ENCODE measurements at places on chromosomes 1 and 21.

DNA sequence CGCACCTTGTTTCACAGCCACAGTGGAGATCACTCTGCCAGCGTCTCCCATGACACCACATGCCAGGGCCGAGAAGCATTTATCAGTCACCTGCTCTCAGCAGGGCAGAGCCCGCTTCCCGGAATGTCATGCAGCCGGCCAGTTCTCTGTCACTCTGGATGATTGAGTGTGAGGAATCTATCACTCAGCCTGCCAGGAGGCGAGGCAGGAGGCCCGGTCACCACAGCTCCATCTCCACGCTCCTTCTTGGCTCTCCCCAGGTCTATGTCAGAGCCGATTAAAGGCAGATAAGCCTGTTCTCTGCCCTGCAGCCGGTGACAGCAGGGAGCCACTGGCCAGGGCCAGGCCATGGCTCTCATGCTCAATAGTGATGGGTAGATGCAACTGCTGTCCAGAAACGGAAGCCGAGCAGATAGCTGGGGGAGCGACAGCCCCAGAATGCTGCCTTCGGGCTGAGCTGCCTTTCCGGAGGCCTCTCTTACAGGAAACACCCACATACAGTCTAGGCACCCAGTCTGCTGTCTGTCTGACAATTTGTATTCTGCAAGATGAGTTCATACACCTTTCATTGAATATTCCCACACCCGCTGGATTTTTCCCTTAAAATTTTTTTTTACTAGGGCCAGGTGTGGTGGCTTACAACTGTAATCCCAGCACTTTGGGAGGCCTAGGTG, 64.1 kb downstream of the ACTL8 start:
- DNase-seq, result no peak

GRCh38 chr1:25875154-25875855, at the start of gene PAQR7:
PAQR7 (minus strand) TSS chr1:25875708; CDS start chr1:25863839, 11,869 bp downstream.
- peak; percentile 75 for DNase-seq

DNA sequence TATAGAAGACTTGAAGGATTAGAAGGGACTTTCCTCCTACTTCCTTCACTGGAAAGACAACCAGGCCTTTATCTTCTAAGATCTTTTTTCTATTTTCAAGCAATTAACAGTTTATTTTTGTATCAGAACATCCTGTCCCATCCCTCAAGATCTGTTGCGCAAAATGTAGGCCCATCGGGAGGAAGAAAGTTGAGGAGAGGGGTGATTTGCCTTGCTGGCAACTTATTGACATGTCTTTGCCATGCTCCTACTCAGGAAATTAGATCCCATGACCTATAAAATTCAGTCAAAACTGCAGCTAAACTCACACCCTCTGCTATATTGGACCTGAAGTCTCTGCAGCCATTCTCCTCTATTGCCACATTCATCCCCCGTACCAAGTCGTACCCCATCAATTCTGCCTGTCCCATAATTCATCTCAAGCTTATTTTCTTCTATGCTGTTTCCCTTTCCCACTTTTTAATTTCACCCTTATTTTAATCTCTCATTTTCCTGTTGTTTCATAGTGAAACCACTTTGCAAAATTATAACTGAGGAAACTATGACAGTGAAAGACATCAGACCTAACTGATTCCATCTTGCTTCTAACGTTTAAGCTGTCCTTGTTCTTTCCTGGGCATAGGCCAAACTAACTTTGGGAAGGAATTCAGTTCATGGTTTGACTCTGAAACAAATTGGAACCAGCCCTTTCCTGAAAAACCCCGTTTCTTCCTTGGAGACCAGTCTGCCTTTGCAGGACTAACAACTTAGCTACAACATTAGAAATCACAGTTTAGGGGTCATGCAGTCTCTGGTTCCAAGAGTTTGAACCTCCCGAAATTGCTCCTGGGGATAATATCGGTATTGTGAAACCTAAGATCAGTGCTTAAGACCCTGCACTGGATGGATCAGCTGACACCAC, 195.7 kb upstream of the PTBP2 start:
- no peak for DNase-seq

DNA sequence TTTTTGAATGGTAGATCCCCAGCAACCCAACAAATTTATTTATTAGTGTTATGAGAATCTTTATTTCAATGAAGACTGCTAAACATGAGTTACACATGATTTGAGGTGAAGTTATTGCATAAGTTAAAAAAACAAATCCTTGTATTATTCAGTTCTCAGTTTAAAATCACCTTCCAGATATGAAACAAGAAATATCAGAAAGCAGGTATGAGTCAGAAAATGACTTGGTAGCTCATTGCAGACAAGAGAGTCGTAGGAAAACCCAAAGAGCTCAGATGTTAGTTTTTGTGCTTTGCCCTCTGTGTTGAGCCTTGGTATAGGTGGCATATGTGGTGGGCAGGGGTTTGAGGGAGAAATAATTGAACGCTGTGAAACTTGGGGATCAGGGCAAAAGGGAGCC, 339.4 kb downstream of the BRINP3 start:
- DNase-seq, result no peak

DNA sequence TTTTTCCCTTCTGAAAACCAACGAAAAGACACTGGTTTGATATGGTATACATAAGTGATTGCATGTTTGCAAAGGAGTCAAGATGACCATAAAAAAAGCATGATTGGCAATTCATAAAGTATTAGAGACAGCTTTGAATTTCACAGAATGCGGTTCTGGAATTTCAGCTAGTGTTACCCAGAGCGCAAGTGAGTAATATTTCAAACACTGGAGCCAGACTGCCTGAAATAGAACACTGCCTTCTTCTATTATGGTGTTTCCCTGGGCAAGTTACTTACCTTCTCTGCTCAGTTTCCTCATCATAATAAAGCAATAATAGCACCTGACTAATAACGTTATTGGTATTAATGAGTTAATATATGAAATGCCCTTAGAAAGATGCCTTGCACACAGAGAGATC, 54.7 kb downstream of the NEGR1 start:
- DNase-seq, result no peak

- DNase-seq, result peak; percentile 96
These were observed 278.0 kb upstream of the KAZN start for GRCh38 chr1:14320518-14320917.

DNA sequence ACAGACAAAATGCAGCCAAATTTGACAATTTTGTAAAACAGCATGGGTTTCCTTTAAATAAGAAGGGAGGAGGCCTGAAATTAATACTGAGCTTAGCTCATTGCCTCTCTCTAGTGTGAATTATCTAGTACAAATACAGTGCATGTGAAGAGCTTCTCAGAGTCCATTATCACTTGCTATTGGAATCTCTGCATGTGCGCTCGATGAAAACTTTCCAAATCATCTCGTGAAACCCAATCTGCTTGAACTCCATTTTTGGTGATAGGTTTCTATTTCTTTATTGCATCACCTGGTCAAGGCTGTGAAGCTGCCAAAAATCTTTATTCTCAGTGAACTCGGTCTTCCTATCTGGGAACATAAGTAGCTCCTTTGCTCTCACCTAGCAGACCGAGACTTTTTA, 49.5 kb upstream of the LYPLAL1 start:
- no peak for DNase-seq

DNA sequence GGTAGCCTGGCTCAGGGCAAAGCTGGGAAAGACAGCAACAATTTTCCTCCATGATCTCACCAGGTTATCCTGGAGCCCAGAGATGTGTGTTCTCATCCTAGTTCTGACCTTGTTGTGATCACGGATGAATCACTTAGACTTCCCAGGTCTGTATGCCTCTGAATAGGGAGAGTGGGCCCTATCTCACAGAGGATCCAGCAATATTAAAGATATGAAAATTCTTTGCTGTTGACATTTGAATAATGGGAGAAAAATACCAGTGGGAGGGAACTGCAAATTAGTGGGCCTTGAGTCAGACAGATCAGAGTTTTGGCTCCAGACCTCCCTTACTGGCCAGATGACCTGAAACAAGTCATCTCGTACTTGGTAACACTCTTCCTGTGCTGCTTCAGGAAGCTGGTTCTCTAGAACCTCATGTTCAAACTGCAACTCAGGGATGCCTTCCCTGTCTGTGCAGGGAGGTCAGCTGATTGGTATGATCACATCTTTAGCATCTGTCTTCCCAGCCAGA, 32.8 kb upstream of the RNF19B start:
- DNase-seq, result peak; percentile 71

DNA sequence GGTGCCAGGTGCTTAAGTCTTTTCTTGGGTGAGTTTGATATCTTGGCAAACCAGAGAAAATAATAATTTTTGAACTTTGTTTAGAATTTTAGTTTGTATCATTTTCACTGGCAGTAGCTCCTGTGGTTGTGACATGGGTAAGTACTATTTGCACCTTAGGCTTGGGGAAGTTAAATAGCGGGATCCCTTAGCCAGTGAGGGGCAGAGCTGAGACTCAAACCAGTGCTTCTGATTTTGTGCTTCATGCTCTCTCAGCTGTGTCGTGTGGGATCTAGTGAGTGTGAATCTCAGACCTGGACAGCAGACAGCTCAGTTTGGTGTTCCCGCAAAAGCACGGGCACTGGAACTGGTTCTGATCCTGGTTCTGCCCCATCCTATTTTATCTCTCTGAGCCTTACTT, 9.6 kb downstream of the PRCC start:
- no peak for DNase-seq

- peak; percentile 97 for DNase-seq
These were observed at the start of gene COA6 for GRCh38 chr1:234373064-234373958. COA6 (plus strand) TSS chr1:234373456; CDS start chr1:234373467, 11 bp downstream.

DNA sequence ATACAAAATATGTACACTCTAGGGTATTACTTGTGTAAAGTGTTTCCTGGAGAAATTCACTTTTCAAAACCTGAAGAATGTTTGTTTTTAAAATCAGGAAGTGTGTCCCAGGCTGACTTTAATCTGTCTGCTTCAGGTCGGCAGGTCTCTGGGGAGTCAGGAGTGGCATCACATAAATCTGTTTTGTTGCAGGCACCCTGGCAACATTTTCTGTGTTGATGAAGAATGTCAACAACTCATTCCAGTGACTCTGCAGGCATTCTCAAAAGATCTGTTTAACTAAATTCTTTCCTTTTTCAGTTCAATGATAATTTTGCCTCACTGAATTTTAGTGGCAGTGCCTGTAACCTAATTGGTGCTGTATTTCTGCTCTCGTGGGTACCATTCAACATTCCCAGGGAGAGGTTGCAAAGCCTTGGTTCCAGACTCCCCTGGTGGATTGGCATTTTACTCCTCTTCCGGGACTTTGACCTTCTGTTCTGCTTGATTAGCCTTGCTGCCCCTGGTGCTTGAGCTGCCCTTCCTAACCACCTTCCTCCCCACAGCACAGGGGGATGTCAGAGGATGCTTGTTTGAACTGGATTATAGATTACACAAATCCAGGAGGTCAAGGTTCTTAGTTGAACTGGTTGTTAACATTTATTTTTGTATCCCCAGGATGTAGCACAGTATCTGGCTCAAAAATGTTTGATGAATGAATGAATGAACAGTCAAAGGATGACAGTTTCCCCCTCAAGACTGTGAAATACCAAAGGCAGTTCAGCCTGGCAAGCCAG, 55.4 kb upstream of the LPGAT1 start:
- DNase-seq, result no peak

DNA sequence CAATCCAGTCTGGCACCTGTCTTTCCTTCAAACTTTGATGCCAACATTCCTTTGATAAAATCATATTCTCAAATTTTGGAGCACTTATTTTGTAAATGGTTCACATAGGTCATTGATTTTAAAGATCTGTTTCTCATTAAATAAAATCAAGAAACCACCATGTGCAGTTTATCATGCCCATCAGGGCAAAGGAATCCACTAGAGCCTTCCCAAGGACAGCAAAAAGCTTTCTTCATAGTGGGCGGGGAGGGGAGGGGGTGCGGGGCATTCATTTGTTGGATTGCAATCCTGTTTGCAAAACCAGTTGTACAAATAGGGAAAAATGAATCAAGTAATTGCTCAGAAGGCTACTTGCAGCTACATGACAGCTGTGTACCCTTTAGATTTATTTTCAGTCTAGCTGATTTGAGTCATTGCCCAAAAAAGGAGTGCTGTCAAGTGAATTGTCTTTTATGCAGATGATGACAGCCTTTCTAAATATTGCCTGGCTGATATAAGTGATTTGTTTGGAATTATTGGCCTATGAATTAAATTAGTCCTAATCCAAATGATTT, 23.0 kb downstream of the LRRC8B start:
- peak; percentile 57 for DNase-seq

DNA sequence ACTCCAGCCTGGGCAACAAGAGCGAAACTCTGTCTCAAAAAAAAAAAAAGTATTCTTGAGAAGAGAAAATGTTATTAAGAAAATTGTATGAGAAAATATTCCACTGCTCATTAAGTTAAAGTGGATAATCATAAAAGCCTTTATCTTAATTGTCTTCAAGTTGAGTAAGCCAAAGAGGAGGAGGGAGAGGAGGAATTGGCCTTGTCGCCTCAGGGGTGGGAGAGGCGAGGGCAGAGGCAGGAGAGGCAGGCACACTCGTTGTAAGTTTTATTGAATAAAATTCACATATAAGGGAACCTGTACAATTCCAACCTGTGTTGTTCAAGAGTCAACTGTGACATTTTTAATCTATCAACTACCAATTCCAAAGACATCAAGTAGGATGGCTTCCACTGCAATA, 820.3 kb downstream of the USP25 start:
- no peak for DNase-seq

GRCh38 chr1:76084029-76084627, 9.6 kb downstream of the ST6GALNAC3 start:
- no peak for DNase-seq

DNA sequence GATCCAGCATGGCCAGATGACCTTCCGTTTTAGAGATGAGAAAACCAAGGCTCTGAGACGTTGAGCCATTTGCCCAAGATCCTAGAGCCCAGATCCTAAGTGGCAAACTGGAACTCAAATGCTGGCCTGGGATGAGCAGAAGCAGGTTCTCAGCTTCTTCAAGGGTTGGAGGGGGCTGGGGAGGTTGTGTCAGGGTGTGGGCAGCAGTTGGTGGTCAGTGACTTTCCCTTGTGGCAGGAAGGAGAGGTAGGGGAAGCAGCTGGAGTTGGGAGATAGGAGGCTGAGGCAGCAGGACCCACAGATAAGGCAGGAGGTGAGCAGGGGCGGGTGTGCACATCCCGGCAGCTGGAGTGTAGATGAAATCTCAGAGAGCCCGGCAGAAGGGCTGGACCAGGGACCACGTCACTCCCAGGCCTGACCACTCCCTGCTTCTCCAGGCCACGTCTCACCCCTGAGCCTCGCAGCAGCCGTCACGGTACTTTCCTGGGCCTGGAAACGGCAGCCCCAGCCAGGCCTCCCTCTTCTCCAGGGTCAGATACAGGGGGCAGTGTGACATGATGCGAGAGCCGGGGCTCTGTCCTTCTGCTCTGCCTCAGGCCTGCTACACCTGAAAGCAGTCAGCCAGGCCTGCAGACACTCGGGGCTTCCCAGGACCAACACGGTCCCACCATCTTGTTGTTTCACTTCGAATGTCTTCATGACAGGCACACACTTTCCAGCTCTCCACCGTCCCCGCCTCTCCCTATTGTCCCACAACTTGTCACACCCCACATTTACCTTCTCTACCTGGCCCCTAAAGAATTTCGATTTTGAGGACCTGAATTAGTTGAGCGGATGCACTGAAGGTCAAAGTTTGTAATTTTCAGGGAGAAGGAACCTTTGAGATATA, 11.5 kb upstream of the LAPTM5 start:
- DNase-seq, result no peak

Data from astrocyte of the spinal cord (primary cell).